Stimulated activated CD4-positive, alpha-beta T cell treated with anti-CD3 and anti-CD28 coated beads, Interleukin-1b, Interleukin-23, amount 100 ng/mL, for 24 hours (primary cell): ENCODE measurements at places on chromosomes 11 and 22.
A peak's percentile ranks its signal among the peaks of the same experiment; 100 is the strongest.

- DNase-seq = no peak
Observed at GRCh38 chr11:19499026-19499669, 213.5 kb upstream of the NAV2 start.

DNA sequence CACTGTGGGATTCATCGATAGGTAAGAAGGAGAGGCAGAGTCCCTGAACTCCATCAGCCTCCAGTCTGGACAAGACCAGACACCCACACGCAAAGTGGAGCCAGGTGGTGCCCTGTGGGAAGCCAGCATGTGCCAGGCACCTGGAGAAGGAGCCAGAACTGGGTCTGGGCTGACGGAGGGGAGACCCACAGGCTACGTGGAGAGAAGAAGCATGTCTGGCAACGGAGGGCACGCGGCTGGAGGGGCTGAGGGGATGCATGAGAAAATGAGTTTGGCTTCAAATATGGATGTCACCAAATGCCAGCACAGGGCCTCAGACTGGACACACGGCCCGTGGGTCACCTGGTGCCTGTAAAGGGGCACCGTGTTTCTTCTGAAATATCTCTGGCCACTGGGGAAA lies 55.7 kb downstream of the LINC01488 start:
- DNase-seq = no peak

DNA sequence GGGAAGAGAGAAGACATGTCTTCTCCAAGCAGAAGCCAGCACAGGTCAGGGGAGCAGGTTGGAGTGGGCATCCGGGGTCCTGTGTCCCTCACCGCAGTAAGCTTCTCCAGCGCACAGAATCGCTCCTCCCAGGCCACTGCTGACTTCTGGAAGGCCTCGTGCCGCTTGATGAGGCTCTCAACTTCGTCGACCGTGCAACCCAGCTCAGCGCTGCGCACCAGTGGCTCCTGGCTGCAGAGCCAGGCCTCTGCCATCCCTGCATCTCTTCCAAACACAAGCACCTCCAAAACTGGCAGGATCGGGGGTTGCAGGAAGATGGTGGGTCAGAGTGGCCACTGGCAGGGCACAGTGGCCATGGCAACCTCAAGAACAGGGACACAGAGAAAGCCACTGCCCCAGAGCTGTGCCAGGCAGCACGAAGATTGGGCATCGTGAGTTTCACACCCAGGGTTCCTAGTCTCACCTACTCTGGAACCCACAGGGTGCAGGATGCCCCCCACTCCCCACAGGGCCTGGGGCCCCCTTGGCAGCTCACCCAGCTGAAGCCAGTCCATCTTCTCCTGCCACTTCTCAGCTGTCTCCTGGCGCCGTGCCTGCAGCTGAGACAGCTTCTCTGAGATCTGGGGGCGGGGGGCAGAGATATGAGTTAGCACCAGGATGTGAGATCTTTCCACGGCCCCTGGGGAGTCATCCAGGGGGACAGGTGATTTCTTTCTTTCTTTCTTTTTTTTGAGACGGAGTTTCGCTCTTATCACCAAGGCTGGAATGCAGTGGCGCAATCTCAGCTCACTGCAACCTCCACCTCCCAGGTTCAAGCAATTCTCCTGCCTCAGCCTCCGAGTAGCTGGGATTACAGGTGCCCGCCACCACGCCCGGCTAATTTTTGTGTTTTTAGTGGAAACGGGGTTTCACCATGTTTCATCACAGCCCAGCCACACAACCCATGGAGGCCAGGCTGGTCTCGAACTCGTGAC lies 11.2 kb upstream of the RBM4B start:
- DNase-seq = no peak

DNA sequence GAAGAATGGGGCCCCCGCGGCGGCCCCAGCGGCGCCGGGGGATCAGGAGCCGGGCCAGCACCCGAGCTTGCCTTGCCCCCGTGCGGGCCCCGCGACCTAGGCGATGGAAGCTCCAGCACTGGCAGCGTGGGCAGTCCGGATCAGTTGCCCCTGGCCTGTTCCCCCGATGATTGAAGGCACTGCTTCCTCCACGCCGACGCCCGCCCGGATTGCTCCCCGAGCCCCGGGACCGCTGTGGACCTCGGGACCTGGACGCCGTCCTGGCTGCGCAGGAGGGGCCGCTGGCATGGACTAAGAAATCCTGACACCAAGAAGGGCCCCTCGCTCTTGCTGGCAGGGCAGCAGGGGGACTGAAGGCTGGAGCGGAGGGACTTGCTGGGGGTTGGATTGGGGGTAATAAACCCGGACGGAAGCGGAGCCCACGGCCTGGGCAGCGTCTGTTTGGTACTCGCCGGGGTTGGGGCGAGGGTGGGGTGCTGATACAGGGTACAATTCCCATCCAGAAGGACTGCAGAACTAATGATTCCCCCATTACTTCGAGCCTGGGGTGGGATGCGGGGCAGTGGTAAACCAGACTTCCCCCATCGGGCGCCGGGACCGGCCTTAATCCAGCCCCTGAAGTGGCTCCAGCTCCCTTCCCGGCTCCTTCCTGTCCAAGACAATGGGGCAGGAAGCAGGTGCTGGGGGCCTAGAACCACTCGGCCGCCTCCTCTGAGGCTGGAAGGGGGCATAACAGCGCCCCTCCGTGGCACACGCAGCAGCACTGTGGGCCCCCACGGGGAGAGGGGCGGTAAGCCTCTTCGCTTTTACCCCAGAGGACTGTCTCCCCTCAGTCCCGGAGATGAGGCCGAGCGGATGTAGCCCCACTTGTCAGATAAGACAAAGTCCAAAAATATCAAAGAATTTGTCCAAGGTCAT lies 1.0 kb downstream of the CCDC85B start:
- no peak for DNase-seq

GRCh38 chr11:88353835-88354496 lies 16.4 kb upstream of the CTSC start:
- DNase-seq = no peak

DNA sequence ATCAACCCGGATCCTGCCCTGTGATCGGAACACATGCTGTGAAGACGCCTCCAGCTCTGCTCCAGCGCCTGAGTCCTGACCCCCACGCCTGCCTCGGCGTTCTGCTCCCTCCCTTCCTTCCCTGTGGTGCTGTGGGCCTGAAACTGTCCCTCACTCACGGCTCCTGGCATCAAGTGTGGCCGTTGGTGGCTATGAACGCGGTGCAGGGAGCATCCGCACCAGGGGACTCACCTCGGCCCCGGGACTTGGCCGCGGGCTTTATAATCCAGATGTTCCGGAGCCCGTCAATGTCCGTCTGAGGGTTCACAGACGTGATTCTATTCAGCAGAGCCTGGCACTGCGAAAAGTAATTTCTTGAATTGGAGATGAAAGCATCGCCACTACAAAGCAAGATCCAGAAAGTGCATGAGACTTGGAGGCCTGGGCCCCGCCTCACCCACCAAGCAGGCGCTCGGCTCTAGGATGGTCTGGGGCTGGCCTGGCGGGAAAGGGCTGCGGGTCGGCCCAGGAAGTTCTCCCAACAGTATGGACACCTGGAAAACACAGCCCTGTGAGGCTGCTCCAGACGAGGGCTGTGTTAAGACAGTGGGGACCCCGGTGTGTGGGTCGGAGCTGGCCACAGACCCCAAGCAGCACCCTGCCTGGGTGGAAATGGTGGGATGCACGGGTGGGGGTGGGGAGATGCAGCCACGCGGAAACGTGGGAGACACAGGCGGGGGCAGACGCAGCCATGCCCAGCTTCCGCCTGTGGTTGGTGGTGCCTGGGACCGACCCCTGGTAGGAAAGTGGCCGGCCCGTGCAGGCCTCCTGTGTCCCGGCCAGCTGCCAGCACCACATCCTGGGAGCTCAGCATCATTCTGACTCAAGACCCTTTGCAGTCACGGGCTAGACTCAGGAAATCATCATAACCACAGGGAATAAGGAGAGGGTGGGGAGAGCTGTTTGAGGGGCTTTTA lies 21.8 kb upstream of the IL17REL start:
- DNase-seq = no peak

GRCh38 chr11:35735903-35736302 lies 73.3 kb downstream of the TRIM44 start:
- DNase-seq = no peak

- no peak for DNase-seq
Observed at GRCh38 chr11:72001834-72002591, 3.3 kb downstream of the IL18BP start.

GRCh38 chr22:39287076-39287725 lies 32.2 kb downstream of the RPL3 start:
- DNase-seq = no peak

DNA sequence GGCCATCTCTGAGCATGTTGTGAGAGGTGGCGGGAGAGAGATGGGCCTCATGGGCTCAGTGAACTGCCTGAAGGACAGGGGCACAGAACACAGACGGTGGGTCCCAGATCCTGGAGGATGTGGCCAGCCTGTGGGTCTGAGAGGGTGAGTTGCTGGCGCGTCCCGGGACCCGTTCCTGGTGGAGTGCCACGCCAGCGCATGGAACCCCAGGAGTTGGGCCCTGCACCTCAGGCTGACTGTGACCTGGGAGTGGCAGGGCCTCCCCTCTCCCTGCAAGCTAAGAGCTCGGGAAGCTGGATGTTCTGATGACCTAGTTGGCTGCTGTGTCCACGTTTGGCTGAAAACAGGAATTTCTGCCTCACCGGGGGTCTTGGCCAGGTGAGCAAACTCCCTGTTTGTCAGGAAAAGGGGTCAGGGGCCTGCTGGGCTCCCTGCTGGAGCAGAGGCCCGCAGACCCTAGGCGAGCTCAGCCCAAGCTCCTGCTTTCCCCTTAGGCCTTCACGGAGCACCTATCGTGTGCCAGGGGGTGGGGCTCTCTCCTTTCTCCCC lies 15.0 kb downstream of the LRRC32 start:
- DNase-seq = no peak

GRCh38 chr11:77074626-77075221 lies 8.0 kb downstream of the CAPN5 start:
- DNase-seq = no peak

- DNase-seq = no peak
Observed at GRCh38 chr11:69372589-69373250, 78.8 kb downstream of the MYEOV start.

DNA sequence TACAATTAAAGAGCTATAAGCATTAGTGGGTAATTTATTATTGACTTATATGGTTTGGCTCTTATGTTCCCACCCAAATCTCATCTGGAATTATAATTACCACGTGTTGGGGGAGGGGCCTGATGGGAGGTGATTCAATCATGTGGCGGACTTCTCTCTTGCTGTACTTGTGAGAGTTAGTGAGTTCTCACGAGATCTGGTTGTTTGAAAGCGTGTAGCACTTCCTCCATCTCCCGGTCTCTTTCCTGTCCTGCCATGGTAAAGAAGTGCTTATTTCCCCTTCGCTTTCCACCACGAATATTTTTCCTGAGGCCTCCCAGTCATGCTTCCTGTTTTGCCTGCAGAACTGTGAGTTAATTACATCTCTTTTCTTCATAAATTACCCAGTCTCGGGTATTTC lies 28.1 kb upstream of the CHORDC1 start:
- no peak for DNase-seq

GRCh38 chr11:72932132-72932570 lies 117.9 kb downstream of the ATG16L2 start:
- DNase-seq = no peak

- DNase-seq = no peak
Observed at GRCh38 chr11:47928426-47928825, 51.9 kb upstream of the PTPRJ start.

DNA sequence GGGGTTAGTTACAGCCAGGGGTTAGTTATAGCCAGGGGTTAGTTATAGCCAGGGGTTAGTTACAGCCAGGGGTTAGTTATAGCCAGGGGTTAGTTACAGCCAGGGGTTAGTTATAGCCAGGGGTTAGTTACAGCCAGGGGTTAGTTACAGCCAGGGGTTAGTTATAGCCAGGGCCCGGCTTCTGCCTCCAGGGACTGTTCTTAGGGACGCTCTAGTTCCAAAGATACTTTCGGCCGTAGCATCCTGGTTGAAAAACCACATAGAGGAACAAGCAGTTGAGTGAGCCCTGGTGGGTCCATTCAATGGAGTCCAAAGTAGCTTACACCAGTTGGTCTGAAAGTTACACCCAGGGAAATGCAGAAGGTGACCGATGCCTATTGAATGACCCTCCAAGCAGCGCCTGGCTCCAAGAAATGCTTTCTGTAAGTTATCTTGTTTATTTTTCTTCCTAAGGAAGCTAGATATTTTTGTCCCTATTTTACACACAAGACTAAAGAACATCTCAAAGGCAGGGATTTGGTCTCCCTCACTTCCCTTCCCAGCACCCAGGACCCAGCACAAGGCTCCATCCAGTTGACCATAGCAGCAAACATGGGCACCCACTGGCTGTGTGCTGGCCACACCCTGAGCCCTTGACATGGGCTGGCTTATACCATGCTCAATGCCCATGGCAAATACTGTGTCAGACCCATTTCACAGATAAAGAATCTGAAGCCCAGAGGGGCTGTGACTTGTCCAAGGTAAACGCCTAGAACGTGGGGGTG lies 49.7 kb upstream of the SHISAL1 start:
- DNase-seq = no peak

DNA sequence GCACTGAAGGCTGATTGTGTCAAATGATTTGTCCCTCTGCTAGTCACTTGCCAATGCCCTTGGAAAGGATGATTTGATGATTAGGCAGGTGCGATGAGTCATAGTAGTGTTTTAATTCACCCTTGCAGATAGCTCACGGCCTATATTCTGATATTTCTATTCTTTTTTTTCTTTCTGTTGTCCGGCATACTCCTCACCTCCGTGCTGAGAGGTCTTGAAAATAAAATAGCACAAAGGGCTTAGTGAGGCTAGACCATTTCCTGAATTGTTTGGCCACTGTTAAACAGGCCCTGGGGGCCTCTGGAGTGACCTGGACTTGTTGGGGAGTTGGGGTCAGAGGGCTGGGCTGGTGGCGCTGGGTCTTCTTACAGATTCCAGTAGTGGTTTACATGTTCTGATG lies 99.8 kb downstream of the ZBTB16 start:
- DNase-seq = no peak

- no peak for DNase-seq
Observed at GRCh38 chr11:130580372-130580771, 131.9 kb downstream of the ADAMTS15 start.

GRCh38 chr11:6353367-6353987 lies 33.2 kb upstream of the CAVIN3 start:
- peak; percentile 31 for DNase-seq

GRCh38 chr11:74154620-74155281 lies 16.1 kb downstream of the C2CD3 start:
- no peak for DNase-seq

DNA sequence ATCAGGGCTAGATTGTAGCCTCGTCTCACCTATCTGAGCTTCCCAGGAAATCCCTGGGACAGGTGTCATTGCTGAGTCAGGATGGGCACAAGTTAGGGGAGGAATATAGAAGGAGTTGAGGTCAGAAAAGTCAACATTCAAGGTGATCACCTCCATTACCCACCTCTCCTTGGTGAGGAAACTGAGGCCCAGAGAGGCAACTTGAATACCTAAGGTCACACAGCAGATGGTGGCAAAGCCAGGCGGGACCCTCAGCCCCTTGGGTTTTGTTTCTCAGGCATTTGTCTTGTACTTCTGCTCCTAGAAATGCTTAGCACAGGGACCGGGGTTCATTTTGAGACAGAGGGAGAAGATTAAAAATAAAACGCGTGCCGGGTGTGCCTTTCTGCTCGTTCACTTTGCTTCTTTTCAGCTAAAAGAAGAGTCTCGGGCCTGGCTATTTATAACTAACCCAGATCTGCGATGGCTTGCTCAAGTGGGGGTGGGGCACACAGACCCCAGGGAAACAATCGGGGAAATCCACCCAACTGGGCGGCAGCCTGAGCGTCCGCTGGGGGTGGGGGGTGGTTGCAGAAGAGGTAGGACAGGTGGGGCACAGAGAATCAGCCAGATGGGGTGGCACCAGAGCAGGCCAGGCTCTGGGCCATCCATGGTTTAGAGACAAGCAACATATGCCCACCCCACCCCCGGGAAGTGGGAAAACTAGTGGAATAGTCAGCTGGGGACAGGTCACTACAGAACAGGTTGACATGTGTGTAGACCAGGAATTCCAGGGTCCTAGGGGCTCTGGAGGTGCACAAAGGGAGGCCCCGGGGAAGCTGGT lies 3.9 kb upstream of the GNAZ start:
- no peak for DNase-seq
